ENCODE measurements at places on chromosomes 2 and 18.

DNA sequence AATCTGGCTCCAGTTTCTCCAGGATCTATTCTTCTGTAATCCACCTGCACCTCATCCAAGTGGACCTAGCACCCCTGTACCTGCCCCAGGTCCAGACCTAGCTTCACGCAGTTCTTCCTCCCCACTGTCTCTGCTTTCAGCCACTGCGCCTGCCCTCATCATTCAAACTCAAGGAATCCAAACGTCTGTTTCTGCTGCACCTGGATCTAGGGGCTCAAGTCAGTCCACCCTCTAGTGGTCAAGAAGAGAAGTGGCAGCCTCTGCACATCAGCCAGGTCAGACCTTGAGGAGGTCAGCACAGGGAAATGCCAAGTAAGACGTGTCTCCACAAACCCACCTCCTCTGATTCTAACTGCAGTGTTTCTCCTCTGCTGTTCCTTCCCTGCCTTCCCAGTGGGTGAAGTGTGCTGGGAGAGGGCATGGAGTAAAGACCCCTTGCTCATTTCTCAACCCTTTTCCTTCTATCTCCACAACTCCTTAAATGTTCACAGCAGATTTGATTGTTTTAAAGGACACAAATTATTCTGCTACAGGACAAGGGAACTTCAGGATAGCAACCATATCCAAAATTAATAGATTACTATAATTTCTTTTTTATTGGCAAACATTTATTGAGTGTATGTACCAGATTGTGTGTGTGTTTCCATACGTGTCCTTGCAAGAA lies 8.6 kb upstream of the RNF152 start:
- no peak for DNase-seq

GRCh38 chr2:197097578-197098366 lies 171.3 kb upstream of the PGAP1 start:
- DNase-seq, result no peak

DNA sequence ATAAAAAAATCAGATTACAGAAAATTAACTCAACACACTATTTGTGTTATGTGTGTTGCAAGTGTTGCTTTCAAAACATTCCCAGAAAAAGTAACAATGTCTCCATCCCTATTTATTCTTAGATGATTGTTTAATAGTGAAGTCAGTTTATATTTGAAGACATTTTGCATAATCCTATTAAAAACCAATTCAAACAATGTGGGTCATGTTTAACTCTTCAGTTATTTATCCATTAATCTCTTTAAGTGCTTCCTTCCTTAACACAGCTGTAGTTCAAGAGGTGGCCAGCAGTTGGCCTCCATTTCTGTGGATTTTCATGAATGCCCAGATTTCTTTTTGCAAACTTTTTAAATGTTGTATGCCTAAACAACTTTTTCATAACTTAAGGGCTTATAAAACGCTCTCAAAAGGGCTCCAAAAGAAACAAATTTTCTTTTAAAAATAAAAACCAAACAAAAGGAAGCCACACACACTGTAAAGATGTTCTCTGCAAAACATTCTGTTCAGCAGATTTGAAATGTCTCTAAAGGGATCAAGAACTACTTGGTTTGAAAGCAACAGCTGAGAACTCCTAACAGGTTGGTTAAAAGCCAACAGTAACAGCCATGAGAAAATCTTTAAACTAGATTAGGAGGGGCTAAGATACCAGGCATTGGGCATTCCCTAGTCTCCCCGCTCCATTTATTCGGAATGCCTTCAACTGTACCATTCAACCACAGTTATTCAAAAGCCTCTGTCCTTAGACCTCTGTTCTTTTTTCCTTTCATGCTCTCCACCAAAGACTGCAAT lies 71.5 kb downstream of the THADA start:
- DNase-seq, result no peak

DNA sequence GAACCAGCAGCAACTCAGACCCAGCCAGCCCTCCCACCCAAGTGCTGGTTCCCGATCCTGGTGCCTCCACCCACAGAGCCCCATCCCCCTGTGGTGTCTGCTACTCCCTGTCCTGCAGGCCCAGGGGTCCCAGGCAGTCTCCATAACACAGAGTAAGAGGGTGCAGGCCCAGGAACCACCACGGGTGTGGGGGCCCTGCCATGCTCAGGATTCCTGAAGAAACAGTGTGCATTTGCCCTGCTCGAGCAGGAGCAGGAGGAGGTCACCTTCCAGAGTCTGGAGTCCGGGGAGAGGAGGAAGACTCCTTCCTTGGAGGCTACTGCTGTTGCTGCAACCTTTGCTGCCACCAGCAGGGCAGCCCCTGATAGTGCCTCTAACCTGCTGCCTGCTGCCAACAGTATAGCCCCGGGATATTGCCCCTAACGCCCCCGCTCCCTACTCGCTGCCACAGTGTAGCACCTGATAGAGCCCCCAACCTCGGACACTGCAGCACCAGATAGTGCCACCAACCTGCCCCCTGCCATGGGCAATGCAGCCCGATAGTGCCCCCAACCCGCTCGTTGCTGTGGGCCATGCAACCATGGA lies 46.8 kb upstream of the ANKRD62 start:
- DNase-seq, result no peak

- DNase-seq, result no peak
Measured at GRCh38 chr18:50687491-50687890, 127.6 kb downstream of the MAPK4 start.

DNA sequence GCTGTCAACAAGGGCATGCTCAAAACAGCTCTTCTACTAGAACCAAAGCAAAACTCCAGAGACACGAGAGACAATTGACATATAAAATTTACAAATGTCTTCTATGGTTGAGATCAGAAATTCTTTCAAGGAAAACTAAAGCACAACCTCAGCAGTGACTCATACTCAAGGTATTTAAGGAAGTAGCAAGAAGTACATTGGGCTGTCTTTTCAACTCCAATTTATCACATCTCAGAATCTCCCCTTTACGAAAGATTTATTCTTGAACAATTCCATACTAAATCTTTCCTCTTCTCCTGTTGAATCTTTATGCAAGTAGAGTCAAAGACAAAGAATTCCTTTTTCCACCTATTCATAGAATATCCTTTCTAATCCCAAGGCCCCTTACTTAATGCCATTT lies 324.0 kb downstream of the IRS1 start:
- DNase-seq, result no peak

GRCh38 chr2:201697899-201698298 lies 545 bp downstream of the MPP4 start:
- no peak for DNase-seq

DNA sequence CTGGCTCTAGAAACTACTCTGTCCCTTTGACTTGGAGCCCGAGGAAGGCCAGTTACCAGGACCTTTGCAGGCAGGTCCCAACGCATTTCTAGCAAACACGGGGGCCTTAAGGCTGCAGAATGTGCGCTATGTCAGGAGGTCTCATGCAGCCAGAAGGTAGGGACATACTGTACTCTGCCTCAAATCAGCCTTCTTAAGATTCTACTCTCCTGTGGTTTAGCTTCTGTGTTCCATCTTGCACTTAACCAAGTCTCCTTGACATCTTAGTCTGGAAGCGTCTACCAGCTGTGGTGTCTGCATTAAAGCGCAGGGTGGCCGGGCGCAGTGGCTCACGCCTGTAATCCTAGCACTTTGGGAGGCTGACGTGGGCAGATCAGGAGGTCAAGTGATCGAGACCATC lies 65.5 kb downstream of the STEAP3 start:
- DNase-seq, result no peak

- DNase-seq, result no peak
Measured at GRCh38 chr2:179692610-179693009, 168.8 kb downstream of the ZNF385B start.

GRCh38 chr18:77130229-77131099 lies 2.1 kb downstream of the MBP start:
- no peak for DNase-seq

- no peak for DNase-seq
Measured at GRCh38 chr2:70668432-70668831, 99.6 kb downstream of the ADD2 start.

GRCh38 chr2:214648520-214648919 lies 161.0 kb downstream of the BARD1 start:
- DNase-seq, result no peak

DNA sequence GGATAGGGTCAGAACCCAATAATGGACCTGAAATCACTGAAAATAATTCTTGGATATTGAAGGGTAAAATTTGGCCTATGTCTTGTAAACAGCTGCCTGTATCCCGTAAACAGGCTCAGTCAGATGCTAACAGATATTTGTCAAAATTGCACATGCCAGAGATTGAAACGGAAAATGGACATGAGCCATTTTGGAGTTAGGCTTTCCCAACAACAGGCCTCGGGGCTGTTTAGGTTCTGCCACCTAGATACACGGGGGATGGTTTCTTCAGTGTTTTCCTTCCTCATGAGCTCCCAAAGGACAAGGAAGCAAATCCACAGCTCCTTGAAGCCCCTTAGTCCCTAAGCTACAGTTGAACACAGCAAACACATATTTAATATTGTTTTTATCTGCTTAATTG lies 204.2 kb upstream of the FOSL2 start:
- no peak for DNase-seq

DNA sequence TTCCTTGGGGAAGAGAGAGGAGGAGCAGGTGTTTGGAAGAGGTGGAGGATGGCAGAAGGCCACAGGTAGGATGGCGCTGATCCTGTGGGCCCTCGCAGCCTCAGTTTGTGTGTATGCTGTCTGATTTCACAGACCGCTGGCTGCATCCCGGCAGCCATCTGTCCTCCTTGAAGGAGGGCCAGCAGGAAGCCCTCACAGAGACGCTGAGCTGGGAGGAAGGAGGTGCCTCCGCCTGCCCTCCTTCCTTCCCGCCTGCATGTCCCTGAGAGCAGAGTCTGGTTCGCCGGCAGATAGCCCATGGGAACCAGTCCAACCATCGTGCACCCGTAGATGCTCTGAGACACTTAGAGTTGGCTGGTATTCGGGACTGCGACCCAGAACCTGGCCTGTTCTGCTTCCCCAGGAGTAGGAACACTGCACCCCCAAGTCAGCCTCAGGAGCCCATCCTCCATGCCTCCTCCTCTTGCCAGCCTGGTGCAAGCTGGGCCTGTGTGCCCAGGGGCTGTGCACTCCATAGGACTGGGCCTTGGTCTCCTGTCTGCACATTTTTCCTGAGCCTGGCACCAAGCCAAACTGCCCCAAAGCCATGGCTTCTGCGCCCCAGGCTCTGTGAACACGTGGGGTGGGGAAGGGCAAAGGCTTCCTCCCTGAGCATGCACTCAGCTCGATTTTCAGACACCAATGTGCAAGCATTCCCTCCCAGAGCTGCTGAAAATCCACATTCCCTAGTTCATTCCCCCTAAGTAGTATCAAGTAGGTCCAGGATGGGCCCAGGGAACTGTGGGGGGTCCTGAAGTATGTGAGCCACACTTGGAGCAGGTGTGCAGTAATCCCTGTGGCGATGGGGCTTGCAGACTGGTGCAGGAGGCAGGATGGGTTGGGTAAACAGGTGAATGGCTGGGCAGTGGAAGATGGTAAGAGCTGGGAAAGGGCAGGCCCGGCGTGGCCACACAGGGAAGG lies 115.6 kb downstream of the SEPTIN10 start:
- DNase-seq, result no peak

DNA sequence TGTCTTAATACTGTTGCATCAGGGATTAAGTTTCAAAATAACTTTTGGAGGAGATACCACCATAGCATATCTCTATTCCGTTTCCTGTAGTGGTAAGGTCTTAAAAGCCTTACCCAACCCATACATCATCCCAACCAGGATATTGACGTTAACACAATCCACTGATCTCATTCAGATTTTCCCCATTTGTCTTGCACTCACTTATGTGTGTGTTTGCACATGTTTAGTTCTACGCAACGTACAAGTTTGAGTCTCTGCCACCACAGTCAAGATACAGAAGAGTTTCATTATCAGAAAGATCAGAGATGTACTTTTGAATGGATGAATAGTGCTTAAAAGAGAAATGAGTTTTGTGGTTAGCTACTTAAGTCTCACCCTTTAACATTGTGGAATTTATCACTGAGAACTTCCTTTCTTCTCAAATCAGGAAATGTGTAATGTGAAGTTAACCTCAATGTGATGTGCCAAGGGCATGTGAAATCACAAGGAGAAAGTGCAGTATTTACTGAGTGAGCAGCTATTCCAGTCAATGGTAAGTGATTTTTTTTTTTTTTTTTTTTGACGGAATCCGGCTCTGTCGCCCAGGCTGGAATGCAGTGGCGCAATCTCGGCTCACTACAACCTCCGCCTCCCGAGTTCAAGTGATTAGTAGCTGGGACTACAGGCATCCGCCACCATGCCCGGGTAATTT lies 69.2 kb upstream of the EPHA4 start:
- no peak for DNase-seq

DNA sequence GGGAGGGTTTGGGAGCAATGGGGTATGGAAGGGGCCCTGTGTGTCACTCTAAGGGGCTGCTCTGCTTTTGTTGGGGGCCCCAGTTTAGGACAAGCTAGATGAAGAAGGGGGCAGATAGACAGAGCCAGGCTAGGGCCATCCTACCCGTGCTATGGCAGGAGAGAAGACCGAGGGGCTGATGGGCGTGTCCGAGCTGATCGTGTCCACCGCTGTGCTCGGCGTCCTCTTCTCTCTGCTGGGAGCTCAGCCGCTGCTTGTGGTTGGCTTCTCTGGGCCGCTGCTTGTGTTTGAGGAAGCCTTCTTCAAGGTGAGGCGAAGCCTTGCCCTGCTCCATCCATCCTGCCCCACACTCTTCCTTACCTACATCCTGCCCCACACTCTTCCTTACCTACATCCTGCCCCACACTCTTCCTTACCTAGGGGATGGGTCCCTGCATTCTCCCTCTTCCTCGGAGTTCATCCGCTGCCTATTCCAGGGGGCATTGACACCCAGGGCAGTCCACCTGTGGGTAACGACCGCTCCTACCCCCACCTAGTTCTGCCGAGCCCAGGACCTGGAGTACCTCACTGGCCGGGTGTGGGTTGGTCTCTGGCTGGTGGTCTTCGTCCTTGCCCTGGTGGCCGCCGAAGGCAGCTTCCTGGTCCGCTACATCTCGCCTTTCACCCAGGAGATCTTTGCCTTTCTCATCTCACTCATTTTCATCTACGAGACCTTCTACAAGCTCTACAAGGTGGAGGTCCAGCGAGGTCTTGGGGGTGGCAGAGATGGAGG lies 8.9 kb downstream of the SLC4A3 start:
- DNase-seq, result no peak

- DNase-seq, result no peak
Measured at GRCh38 chr2:237704501-237705434, 77.4 kb downstream of the LRRFIP1 start.

GRCh38 chr2:86821842-86822241 lies 31.1 kb upstream of the CD8A start:
- no peak for DNase-seq

DNA sequence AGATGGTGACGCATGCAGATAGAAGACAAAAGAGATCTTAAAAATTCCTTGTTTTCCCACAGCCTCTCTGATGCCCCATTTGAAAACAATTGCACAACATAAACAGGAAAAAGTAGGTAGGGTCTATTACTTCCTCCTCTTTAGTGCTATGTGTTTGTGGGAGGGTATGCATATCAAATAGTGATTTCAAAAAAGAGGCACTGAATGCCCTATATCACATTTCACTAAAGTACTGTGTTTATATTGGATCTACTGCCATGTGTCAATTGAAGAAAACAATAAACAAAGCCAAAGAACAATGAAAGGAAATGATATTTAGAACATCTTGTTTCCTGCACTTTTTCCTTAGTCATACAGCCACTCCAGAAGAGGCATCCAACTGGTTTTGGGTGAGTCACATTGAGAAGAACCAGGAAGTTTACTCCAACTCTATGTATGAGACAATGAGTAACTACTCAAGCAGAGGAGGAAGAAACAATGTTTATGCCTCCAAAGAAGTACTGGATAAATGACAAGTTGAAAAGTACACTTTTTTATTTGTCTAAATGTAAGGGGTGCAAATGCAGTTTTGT lies 583.6 kb downstream of the FBXO15 start:
- no peak for DNase-seq

All from stimulated activated CD4-positive, alpha-beta T cell treated with anti-CD3 and anti-CD28 coated beads, Interleukin-1b, Interleukin-23, amount 100 ng/mL, for 1 hour (primary cell).